Mucosa of descending colon (tissue), 3 donors: ENCODE measurements at places on chromosomes 2 and 18. TPM values are rescaled to one million over a fixed set of nuclear protein-coding genes. Genes with fewer than 3 reads are reported as not detected.

Gene MRPL44
- total RNA-seq, result 23.8 TPM

Gene MOCOS
- 4.4 TPM for total RNA-seq

Gene CNTNAP5
- total RNA-seq, result not detected

- DNase-seq, result no peak
Measured at GRCh38 chr2:27381577-27382181, 1.1 kb upstream of the ZNF513 start.

GRCh38 chr2:194301946-194302345, 1355.1 kb upstream of the SLC39A10 start:
- DNase-seq, result no peak

- no peak for DNase-seq
Measured at GRCh38 chr2:102803041-102803896, 41.4 kb downstream of the TMEM182 start.

- DNase-seq, result no peak
Measured at GRCh38 chr2:134625311-134625710, 93.5 kb downstream of the TMEM163 start.

DNA sequence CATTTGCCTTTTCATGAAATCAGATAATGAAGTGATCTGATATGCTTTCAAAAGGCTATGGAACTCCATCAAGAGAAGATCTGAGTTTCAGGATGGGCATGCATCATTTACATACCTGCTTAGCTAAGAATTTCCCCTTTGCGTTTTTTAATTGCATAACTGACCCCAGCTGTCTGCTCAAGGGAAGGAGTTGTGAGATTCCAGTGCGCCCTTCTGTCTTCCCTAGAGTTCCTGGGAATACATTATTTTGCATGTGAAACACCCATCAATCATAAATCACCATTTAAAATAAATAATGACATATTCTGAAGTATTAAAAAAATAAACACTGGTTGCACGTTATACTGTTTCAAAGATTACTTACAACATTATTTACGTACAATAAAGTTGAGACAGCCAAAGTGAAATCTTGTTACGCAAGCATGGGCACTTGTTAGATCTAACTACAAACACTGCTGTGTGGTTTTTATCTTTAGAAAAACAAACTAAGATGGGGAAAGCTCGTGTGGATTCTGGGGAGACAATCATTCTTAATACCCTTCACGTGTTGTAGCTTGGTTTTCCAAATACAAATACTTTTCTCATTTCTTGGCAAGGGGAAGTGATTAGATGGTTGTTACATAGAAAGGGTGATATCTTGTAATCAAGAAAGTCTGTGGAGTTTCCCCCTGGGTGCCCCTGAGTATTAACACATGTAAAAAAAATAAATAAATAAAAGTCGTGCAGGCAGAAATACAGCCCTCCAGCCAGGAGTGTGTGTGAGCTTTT, 125.7 kb upstream of the LMAN1 start:
- DNase-seq, result no peak

DNA sequence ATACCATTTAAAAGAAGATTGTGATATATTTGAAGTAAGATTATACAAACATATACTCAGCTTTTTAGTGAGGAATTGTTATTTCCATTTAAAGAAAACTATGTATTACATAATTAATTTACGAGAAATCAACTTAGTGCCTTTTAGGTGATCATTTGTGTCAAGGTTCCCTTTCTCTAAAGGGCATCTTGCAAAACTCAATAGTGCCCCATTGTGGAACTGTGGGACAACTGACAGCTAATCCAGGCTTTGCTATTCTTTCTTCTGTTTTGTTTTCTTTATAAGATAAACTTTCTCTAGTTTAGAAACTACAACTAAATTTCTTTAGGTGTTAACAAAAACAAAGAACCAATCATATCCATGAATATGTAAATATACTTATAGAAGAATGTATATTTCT, 24.3 kb upstream of the VIT start:
- no peak for DNase-seq

DNA sequence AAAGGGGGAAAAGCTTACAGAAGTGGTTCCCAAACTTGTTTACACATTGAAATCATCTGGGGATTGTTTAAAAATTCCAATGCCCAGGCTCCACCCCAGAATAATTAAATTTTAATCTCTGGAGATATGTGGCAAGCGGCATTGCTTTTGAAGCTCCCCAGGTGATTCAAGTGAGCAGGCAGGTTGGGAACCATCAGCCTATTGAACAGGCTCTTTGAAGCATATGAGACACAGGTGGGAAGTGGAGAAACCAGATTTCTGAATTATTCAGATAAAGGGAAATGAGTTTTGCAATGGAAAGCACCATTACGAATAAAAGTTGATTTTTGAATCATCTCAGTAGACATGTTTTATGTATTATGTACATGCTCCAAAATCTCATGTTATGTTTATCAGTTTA, 57.6 kb upstream of the NOSTRIN start:
- no peak for DNase-seq
